ENCODE measurements at places on chromosomes 3 and 15.

- DNase-seq = no peak
Measured at GRCh38 chr3:63986831-63987230, 36.5 kb downstream of the PSMD6 start.

DNA sequence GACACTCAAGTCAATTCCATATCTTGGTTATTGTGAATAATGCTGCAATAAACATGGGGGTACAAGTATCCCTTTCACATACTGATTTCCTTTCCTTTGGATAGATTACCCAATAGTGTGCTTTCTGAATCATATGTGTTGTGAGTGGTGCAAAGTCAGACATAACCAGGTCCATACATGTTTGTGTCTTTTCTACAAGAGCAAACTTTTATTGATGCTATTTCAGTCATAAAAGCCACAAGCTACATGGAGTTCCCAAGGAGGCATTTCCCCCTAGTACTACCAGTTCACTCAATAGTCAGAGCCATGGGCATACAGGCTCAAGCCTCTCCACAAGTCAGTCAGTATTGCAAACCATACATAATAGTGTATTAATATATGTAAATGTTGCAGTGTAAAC, 10.1 kb downstream of the CEP63 start:
- DNase-seq = no peak

DNA sequence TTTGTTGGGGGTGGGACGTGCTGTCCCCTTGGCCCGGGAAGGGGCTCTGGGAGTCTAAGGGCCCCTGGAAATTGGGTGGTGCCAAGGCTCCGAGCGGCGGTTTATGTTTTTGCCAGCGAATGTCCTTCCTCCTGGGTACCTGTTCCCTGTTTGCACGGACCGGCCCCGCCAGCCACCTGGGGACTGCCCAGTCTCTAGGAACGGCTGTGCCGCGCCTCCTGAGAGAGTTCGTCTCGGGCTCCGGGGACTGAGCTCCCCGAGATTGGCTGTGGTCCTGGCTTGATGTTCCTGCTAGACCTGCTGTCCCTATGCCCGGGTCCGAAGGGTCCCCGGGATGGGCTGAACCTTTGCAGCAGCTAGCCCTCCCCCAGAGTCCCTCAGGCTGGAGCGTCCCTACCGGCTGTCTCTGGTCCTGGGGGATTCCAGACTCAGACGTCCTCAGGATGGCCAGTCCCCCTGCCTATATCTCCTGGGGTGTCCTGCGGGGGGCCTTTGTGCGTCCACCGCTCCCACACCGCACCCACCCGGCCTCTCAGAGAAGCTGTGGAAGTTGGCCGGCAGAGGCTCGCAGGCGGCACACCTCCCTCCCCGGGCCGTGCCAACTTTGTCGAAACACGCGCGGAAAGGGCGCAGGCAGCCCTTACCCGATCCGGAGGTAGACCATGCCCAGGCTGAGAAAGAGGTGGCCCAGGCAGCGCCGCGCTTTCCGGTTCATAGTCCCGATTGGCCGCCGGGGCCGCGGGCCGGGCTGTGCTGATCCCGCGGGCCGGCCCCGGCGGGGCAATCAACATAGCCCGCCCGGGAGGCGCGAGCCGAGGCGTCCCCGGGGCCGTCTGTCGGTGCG, 547 bp downstream of the WNT7A start:
- DNase-seq = no peak

DNA sequence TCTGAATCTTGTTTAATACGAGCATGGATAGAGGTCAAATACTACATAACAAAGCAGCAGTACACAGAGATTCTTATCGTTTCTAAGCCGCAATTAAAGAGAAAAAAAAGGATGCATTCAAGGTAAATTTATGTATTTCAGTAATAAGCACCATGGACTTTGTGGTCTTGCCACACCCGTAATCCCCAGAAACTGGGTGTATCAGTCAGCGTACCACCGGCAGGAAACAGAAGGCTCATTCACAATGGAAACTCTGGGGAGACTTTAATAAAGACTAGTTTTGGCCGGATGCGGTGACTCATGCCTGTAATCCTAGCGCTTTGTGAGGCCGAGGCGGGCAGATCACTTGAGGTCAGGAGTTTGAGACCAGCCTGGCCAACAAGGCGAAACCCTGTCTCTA, 81.9 kb upstream of the ZNF280D start:
- DNase-seq = peak; percentile 94

DNA sequence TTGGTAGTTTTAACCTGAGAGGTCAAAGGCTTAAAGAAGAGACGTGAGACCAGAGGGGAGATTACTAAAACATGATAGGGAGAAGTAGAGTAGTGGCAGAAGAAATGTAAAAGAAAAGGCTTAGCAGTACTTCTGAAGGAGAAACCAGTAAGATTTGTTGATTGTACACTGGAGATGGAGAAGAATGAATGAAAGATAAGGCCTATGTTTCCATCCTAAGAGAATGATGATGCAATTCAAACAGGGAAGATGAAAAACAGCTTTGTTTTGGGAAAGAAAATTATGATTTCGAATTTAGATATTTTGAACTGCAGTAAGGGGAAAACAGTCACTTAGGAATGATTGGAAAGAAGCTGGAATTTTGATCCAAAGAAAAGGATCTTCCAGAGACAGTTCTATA, 97.4 kb upstream of the PLXND1 start:
- DNase-seq = no peak

GRCh38 chr3:171824824-171825221, 14.5 kb upstream of the PLD1 start:
- no peak for DNase-seq

GRCh38 chr3:12944849-12945248, 103.5 kb upstream of the RPL32 start:
- DNase-seq = no peak

DNA sequence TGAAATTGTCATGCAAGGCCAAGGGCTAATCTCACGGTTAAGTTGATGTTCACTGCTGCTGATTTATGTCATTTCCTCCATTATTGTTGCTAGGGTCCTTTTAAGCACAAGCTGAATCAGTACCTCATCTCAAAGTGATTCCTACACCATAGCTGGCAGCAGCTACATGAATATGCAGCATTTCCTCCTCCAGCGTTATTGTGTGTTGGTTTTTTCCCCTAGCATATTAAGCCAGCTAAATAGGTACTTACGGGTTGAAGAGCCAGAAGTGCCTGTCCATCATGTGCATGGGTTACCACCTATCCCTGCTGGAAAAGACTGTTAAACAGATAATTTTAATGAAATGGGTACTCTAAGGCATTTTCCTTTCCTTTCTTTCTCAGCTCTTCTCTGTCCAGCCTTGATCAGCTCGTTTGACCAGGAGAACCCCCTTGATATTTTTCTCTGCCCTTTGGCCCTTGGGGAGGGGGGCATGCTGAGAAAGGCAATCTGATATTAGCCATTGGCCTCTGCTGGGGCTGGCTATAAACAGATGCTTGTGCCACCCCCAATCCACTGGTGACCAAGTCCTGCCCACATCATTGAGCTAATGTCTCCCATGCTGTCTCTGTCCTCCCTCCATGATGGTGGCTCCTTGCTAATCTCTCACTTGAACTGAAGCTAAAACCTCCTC, 115.6 kb upstream of the PLXNA1 start:
- no peak for DNase-seq

DNA sequence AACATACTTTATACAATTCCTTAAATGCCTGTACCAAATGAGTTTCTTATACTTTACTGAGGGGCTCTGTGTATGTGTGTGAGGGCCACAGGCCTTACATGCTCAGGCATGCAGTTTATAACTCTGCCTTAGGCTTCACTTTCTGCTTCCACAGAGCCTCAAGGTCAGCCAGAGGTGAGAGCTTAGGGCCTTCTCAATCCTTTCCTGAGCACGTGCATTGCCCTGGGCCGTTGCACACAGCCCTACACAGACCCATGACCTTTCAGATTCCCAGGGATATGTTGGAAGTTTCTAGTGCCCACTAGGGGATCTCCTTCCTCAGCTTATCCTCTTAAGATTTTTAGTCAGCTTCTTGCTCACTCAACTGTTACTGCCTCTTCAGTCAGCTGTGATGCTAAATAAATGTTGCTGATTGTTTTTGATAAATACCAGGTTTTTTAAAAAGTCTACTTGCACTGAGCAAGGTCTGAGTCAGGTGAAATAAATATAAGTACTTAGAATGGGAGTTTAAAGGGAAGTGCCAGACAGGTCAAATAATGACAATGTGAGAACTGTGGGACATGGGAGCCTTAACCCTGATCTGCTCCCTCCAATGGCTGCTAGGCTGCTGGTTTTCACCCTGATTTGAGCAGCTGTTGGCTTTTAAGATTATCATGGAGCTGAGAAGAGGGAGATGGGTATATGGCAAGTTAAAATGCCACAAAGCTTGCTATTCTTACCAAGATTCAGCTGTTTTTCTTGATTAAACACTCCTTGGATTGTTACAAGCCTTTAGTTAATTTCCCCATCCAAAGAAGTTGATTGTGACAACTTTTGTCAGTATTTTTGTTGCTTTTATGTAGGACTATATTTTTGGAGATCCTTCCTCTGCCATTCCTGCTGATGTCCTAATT, 169.5 kb downstream of the PLD1 start:
- no peak for DNase-seq

Data from KBM-7 (cell line).